ENCODE measurements at places on chromosomes 2 and 18.

GRCh38 chr2:175585496-175585895 lies 404.0 kb upstream of the ATP5MC3 start:
- DNase-seq: no peak

DNA sequence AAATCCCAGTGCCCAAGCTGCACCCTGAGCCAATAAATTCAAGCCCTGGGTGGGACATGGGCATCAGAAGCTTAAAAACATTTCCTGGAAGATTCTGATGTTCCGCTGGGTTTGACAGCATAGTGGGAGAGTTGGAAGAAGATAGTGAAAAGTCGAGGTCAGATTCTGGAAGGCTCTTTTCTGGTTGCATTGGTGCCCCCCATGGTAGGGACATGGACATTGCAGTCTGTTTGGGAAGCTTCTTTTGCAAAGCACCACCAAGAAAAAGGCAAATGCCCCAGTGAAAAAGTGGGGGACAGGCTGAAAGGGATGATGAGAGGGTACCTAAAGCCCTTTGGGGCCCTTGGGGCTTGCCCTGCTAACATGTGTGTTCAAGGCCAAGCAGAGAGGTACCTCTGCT lies 21.0 kb downstream of the MERTK start:
- DNase-seq: no peak

GRCh38 chr2:112730216-112730615 lies 9.4 kb downstream of the NT5DC4 start:
- DNase-seq: no peak

GRCh38 chr2:60522462-60522861 lies 31.0 kb downstream of the BCL11A start:
- no peak for DNase-seq

- no peak for DNase-seq
Measured at GRCh38 chr2:39647104-39647765, 18.5 kb upstream of the TMEM178A start.

GRCh38 chr2:148530350-148530749 lies 114.2 kb upstream of the EPC2 start:
- no peak for DNase-seq

GRCh38 chr2:231065966-231066365 lies 9.3 kb downstream of the PSMD1 start:
- no peak for DNase-seq

GRCh38 chr18:57502624-57503023 lies 67.5 kb downstream of the ONECUT2 start:
- DNase-seq: no peak

GRCh38 chr2:217749008-217749407 lies 253.8 kb downstream of the TNS1 start:
- DNase-seq: no peak

DNA sequence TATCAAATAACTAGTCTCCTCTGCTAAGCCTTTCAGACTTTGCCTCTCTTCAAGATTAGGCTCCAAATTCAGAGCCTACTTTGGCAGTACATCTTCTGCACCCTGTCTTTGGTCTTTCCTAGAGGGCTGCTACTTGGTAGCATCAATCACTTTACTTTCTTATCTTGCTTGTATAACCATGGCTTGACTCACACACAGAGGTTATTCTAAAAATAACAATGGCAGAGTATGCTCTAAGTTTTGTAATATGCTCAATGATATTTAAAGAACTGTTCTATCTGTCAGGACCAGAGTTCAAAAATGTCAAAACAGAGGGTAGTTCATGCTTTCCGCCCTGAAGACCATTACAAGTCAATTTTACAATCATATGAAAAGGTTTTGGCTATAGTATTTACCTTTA lies 27.7 kb downstream of the THOC1 start:
- no peak for DNase-seq

DNA sequence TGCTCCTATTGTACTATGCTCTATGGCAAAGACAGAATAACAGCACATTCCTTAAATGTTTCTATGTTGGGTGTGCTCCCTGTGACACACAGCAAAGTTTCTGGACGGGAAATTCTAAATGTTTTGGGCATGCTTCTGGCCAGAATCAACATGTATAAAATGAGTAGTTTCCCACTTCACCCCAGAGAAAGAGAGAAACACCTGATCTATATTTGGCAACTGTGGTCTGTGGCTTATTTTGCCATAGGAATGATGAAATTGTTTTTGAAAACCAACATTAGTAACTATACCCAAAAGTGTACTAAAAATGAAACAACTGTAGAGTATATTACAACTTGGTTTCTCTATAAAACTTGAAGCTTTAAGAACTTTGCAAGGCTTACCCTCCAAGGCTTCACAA lies 89.1 kb downstream of the RAD51AP2 start:
- DNase-seq: no peak

DNA sequence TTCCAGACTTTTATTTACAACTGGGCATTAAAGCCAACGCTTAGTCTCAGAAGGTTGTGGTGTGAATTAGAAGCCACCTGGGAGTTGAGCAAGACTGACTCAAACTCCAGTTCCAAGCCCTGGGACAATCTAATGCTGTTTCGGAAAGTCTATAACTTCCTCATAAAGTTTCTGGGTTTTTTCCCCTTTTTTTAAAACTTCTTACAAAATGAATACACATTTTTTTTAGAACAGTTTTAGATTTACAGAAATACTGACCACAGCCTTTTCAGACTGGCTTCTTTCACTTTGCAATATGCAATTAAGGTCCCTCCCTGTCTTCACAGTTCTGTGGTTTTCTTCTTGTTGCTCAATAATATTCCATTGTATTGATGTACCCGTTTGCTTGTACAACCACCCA lies 115.9 kb upstream of the TWIST2 start:
- no peak for DNase-seq

GRCh38 chr2:149364839-149365238 lies 34.5 kb downstream of the LYPD6 start:
- no peak for DNase-seq

DNA sequence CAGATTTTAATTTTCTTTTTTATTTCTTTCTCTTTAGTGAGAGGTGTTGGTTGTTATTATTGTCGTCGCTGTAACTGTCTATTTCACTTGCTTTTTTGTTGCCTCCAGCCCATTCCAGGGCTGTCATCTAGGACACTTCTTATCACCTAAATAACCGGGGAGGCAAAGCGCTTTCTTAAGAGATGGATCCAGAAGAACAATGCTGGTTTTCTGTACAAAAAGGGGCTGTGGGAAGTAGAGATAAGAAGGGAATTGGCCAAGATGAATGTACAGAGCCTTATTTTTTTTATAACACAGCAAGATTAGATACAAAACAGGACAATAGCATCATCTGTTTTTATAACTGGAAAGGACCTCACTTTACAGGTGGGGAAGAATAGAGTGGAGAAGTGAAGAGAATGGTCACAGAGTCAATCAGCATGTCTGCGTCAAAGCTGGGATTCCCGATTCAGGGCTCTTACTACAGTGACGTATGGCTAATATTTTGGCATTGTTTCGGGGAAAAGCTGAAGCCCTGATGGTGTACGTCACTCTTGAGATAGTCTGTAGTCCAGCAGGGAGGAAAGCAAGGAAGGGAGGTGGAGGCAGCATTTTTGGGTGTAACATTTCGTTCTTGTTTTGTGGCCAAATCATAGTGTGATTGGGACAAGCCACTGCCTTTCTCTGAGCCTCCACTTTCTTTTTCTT lies 23.2 kb downstream of the IL1B start:
- DNase-seq: no peak

- no peak for DNase-seq
Measured at GRCh38 chr2:73077424-73077795, 5.9 kb upstream of the SFXN5 start.

DNA sequence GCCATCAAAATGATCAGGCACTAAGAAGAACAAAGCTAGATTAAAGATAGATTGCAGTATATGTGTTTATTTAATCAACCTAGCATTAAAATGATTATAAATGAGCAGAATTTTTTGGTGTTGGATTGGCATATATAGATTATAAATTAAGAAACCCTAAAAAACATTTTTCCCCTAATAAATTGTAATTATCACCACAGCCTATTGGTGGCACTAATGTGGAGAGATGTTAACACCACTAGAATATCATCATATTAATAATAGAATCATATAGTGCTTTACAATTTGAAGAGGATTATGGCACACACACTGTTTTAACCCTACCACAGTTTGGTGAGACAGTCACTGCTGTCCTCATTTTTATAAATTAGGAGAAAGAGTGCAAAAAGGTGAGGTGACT lies 112.4 kb upstream of the RND3 start:
- DNase-seq: no peak

DNA sequence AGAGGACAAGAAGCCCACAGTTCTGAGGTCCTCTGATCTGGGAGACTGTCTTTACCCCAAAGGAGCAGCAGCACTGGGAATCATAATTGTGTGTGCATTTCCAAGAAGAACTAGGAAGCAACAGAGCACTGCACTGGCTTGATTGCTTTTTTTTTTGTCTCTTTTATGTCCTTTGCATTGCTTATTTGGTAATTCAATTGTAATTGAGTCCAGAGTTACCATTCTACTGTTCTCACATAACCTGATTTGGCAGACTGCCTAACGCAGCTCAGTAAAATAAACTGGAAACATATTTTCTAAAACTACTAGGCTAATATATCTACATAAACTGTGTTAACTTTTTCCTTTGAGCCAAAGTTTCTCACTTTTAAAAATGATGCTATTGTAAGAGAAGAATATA lies 190.3 kb upstream of the SLC8A1 start:
- no peak for DNase-seq

GRCh38 chr2:229701062-229701461 lies 13.3 kb downstream of the DNER start:
- no peak for DNase-seq

DNA sequence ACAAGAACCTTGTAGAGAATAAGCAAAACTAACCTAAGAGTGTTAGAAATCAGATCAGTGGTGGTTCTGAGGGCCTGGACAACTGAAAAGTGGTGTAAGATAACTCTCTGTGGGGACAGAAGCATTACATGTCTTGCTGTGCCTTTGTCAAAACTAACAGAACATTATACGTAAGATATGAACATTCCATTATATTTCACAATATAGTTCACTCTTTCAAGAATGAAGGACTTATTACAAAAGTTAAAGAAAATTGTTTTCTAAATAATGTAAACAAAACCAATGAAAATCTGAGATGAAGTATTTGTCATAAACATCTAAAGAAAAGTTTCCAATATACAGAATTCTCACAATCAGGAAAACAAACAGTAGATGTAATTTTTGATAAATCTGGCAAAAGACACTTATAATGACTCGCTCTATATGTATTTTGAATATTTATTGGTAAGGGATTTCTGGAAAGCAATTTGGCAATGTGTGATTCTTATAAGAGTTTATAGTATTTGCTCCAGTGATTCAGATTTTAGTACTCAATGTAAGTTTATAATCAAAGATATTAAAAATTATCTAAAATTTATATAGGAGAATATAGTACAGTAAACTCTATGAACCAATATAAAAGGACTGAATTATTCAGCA lies 258.4 kb downstream of the CD226 start:
- no peak for DNase-seq

DNA sequence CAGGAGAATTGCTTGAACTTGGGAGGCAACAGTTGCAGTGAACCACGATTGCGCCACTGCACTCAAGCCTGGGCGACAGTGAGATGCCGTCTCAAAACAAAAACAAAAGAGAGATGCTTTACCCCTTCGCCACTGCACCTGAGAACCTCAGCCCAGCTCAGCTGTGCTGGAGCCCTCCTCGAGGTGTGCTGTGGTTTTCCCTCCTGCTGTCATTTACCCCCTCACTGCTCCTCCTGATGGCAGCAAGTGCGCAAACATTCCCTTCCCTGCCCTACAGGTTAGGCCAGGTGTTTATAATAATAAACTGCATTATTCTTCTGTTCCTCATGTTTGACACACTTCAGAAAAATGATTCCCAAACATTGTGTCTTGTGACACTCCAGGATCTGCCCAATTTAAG lies 8.4 kb downstream of the FBXO36 start:
- DNase-seq: no peak

- DNase-seq: no peak
Measured at GRCh38 chr2:191366199-191366598, 121.0 kb downstream of the MYO1B start.

- DNase-seq: no peak
Measured at GRCh38 chr2:216743781-216744180, 48.4 kb upstream of the IGFBP5 start.

DNA sequence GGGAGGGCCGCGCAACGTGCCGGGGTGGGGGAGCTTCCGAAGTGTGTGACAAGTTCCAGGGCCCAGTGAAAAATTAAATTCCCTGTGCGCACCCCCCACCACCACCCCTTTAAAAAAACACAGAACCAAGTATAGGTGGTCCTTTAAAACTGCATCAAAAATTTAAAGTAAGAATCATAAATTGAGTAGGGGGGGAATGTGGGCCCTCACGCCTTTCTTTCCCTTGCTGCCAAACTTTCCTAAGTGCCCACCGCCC lies 2.5 kb downstream of the BCL11A start:
- DNase-seq: no peak

GRCh38 chr2:12302140-12302539 lies 414.6 kb upstream of the TRIB2 start:
- no peak for DNase-seq

DNA sequence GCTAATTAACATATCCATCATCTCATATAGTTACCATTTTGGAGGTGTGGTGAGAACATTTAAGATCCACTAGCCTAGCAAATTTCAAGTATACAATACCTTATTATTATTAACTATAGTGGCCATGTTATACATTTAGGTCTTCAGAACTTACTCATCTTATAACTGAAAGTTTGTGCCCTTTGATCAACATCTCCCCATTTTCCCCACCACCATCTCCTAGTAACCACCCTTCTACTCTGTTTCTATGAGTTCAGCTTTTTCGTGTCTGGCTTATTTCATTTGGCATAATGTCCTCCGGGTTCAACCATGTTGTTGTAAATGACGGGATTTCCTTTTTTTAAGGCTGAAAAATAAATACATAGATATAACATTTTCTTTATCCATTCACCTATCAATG lies 15.9 kb downstream of the NEURL3 start:
- no peak for DNase-seq

GRCh38 chr2:16142383-16143361 lies 202.3 kb downstream of the MYCN start:
- DNase-seq: no peak

DNA sequence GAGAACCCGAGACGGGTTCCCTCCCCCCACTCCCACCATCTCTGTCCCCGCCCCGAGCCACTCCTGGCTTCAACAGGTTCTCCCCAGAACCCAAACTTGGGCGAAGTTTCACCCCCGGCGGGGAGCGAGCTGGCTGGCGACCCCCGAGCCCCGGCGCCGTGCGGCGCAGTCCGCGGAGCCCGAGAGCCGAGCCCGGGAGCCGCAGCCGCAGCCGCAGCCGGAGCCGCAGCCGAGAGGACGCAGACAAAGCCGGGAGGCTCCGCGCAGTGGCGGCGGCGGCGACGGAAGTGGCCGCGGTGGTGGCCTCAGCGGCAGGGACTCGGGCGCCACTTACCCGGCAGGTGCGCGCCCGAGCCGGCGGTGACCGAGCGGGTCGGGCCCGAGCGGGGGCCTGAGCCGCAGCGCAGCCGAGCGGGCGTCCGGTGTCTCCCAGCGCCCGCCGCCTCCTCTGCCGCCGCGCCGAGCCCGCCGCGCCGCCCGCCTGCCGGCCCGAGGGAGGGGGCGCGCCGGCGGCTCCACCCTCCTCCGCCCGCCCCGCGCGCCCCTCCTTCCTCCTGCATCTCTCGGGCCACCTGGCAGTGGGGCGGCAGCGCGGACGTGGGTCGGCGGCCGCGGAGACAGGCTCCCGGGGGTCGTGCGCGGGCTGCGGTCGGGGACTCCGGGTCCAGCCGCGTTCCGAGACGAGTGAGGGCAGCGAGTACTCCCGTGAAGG lies at the start of gene ECEL1:
ECEL1 (minus strand) TSS at position 450 of the 712 bp plus-strand sequence. CDS start 1,181 bp downstream, outside the sequence.
- no peak for DNase-seq
